Muscle of leg (tissue), 16 donors: ENCODE measurements at places on chromosomes 6 and 20. TPM values are rescaled to one million over a fixed set of nuclear protein-coding genes. Genes with fewer than 3 reads are reported as not detected.

MRAP2 gene
- 30.6 TPM for total RNA-seq

CMTR1 gene
- 32.5 TPM for total RNA-seq

UBD gene
- total RNA-seq: 0.31 TPM

OTOR gene
- 0.35 TPM for total RNA-seq

TCFL5 gene
- total RNA-seq: 9.7 TPM

TBC1D7 gene
- total RNA-seq: 15.6 TPM

MCCD1 gene
- not detected for total RNA-seq

ADAM33 gene
- total RNA-seq: 52.8 TPM

MYLK4 gene
- 7.6 TPM for total RNA-seq

DNAH8 gene
- total RNA-seq: 2.2 TPM

KIF6 gene
- 1.1 TPM for total RNA-seq

SUMO4 gene
- total RNA-seq: 2.2 TPM

EMILIN3 gene
- 46.1 TPM for total RNA-seq

DNA sequence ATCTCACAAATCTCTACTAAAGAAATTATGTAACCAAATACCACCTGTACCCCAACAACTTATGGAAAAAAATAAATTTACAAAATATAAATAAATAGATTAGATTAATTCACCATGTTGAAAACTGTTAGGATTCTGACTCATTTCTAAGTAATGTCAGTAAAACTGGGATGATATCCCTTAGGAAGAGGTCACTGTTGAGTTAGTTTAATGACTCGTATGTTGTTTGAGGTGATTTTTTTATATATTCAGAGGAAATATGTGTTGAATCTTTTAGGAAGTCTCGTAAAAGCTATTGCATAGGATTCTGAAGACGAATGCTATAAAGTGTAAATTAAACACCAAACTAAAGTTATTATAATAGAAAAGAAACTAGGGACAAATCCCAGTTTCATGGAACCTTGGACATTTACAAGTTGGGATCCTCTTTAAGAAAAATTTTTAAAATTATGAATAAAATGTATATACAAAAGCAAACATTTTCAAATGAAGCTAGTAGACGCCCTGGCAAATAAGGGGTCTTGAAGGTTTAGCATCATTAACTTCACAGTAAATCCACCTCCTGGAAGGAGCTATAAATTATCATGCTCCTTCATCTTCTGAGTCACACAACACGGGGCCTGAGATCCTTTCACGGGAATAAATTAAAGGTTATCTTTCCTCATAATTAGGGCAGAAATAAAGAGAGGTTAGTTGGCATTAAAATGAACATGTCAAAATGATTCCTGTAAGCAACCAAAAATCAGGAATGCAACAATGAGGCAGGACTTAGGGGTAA is 37.0 kb upstream of the POU3F2 start:
- H3K36me3 ChIP-seq: no peaks in the 10 kb centered on the region
- no peak for DNase-seq
- H3K4me3 ChIP-seq: no peak overlapping the region
- H3K27ac ChIP-seq: no peak overlapping the region

DNA sequence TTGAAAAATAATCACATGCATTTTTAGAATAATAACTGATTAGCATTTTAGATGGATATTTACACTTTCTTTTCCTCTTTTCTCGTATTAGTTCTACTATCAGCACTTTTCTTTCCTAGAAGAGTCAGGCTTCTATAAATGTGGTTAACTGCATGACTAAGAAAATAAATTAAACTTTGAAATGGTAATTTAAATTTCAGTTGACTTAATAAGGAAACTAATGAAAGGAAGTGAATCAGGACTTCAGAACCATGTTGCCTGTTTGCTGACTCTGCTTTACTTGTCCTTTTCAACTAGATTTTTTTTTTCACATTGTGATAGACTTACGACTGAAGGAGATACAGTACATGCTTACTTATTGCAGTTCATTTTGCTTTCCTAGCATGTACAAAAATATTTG is 1258.2 kb upstream of the EYS start:
- DNase-seq: no peak
- no peaks in the 10 kb centered on the region for H3K4me1 ChIP-seq
- H3K27me3 ChIP-seq: no peaks in the 10 kb centered on the region
- no peaks in the 10 kb centered on the region for H3K36me3 ChIP-seq
- no peak overlapping the region for H3K4me3 ChIP-seq
- no peak overlapping the region for H3K27ac ChIP-seq

DNA sequence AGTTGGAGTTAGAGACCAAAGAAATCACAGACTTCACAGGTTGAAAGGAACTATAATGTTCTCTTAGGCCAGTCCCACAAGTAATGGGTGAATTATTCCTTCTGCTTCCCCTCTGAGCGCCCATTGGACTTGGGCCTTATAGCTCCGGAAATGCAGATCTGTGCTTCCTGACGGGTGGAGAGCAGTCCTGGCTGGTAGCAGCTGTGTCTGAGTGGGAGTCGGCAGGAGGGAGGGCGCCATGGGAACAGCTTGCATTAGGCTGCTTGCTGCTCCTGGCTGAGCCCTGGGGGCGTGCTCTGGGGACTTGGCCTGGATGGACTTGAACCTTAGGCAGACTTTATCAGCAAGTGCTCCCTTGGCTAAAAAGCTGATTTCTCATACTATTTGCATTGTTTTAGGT is 18.4 kb upstream of the NUP153 start:
- H3K36me3 ChIP-seq: no peaks in the 10 kb centered on the region
- H3K27ac ChIP-seq: no peak overlapping the region
- peak; percentile 70 for DNase-seq
- no peak overlapping the region for H3K4me3 ChIP-seq
- peaks cover 6% of the 10 kb centered on the region for H3K4me1 ChIP-seq

GRCh38 chr6:37233541-37233940 is 24.0 kb upstream of the TBC1D22B start:
- no peaks in the 10 kb centered on the region for H3K36me3 ChIP-seq
- H3K27me3 ChIP-seq: no peaks in the 10 kb centered on the region
- H3K27ac ChIP-seq: no peak overlapping the region
- no peak for DNase-seq

- no peaks in the 10 kb centered on the region for H3K36me3 ChIP-seq
- H3K27ac ChIP-seq: no peak overlapping the region
- no peaks in the 10 kb centered on the region for H3K4me1 ChIP-seq
- no peak overlapping the region for H3K4me3 ChIP-seq
- no peaks in the 10 kb centered on the region for H3K27me3 ChIP-seq
Observed at GRCh38 chr6:134026597-134026996, 25.8 kb downstream of the SLC2A12 start.

GRCh38 chr20:32731882-32732266 is 11.4 kb downstream of the COMMD7 start:
- peaks cover 6% of the 10 kb centered on the region for H3K4me1 ChIP-seq
- H3K36me3 ChIP-seq: peaks cover 7% of the 10 kb centered on the region
- H3K27ac ChIP-seq: no peak overlapping the region
- no peaks in the 10 kb centered on the region for H3K27me3 ChIP-seq
- DNase-seq: no peak

DNA sequence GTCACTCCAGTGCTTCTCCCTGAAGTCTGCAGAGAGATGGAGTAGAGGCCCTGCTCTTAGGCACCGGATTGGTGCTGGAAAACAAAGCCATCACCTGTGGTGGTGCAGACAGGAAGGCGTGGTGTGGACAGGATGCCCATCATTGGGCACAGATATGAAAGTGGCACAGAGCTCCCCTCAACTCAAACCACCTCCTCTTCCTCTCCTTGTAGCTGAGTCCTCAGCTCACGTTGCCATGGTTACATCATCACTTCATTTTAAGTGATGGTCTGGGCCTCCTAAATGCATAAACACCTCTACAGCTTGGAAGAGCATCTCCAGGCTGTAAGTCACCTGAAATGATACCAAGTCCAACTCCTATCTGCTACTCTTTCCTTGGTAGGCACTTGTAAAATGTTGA is 8.0 kb upstream of the RTF2 start:
- H3K4me1 ChIP-seq: peaks cover 6% of the 10 kb centered on the region
- peaks cover 2% of the 10 kb centered on the region for H3K36me3 ChIP-seq
- H3K27ac ChIP-seq: no peak overlapping the region
- no peaks in the 10 kb centered on the region for H3K27me3 ChIP-seq

DNA sequence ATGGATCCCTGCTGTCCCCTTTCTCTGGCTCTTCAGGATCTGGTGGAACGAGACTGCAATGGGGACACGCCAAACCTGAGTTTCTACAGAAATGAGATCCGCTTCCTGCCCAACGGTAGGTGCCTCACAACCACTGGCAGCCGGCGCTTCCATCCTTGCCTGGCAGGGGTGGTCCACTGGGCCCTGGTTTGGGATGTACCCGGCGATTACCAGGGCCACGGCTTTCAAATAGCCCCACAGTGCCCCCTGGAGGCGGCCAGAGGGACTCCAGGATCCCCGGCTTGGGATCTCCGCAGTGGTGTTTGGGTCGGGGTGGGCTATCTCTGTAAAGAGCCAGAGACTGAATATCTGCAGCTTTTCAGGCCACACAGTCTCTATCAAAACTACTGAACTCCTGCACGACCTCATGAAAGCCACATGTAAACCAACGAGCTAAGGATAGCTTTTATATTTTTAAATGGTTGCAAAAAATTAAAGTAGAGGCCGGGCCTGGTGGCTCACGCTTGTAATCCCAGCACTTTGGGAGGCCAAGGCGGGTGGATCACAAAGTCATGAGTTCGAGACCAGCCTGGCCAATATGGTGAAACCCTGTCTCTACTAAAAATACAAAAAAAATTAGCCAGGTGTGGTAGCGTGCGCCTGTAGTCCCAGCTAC is 3.7 kb downstream of the OGFR start:
- H3K36me3 ChIP-seq: peaks cover 63% of the 10 kb centered on the region
- H3K4me3 ChIP-seq: no peak overlapping the region
- peaks cover 25% of the 10 kb centered on the region for H3K4me1 ChIP-seq
- peak; percentile 70 for DNase-seq

DNA sequence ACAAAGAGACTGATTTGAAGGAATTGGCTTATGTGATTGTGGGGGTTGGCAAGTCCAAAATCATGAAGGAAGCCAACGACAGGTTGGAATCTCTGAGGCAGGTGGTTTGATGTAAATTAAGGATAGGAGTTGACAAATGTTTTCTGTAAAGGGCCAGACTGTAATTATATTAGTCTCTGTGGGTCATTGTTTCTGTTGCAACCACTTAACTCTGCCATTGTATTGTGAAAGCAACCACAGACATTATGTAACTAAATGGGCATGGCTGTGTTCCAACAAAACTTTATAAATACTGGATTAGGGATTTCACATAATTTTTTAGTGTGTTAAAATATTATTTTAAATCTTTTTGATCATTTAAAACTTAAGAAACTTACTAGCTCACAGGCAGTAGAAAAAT is 199.2 kb upstream of the MYLIP start:
- H3K27me3 ChIP-seq: no peaks in the 10 kb centered on the region
- no peaks in the 10 kb centered on the region for H3K36me3 ChIP-seq
- no peak for DNase-seq
- no peak overlapping the region for H3K27ac ChIP-seq

DNA sequence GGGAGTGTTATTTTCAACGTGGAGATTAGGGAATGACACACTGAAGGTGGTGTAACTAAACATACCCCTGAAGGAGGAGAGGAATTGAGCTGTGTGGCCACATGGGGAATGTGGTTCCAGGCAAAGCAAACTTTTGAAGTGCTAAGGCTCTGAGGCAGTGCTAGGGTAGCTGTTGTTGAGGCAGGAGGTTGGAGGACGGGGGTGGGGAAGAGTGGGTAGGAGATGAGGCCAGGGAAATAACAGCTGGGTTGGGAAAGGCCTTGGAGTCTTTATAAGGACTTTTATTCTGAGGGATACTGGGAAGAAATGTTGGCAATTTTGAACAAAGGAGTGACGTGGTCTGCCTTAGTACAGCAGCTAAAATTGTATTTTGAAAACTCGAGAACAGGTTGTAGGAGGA is 13.0 kb downstream of the RPRD1B start:
- H3K4me1 ChIP-seq: peaks cover 7% of the 10 kb centered on the region
- no peak for DNase-seq
- H3K36me3 ChIP-seq: peaks cover 49% of the 10 kb centered on the region
- H3K4me3 ChIP-seq: no peak overlapping the region
- H3K27me3 ChIP-seq: no peaks in the 10 kb centered on the region

DNA sequence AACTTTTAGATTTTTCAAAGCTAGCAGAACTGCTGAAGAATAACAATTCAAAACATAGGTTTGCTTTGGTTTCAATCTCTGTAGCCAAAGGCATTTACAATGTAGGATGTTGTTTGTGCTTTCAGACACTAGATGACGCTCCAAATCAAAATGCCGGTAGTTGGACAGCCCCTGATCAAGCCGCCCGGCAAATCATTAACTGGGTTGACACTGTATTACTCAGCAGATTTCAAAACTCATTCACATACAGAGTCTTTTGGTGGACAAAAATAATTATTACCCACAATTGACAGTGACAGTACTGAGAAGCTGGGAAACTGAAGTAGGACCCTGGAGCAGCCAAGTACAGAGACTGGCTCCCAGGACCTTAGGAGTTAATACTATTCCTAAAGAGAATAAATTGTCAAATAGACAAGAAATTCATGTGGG is 21.3 kb upstream of the HFE start:
- H3K27me3 ChIP-seq: no peaks in the 10 kb centered on the region
- H3K36me3 ChIP-seq: no peaks in the 10 kb centered on the region
- no peak overlapping the region for H3K4me3 ChIP-seq
- DNase-seq: peak; percentile 85

DNA sequence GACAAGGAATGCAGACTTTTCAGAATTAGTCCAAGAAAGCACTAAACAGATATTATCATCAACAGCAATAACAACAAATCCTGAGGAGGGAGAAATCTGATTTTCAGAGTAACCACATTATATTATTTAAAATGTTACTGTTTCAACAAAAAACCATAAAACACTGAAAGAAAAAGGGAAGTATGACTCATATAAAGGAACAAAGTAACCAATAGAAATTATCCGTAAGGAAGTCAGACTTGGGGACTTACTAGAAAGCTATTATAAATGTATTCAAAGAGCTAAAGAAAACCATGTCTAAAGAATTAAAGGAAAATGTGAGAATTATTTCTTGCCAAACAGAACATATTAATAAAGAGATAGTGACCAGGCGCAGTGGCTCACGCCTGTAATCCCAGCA is 98.1 kb downstream of the MYLK4 start:
- no peaks in the 10 kb centered on the region for H3K36me3 ChIP-seq
- H3K27ac ChIP-seq: no peak overlapping the region
- DNase-seq: no peak
- no peaks in the 10 kb centered on the region for H3K27me3 ChIP-seq
- no peak overlapping the region for H3K4me3 ChIP-seq

DNA sequence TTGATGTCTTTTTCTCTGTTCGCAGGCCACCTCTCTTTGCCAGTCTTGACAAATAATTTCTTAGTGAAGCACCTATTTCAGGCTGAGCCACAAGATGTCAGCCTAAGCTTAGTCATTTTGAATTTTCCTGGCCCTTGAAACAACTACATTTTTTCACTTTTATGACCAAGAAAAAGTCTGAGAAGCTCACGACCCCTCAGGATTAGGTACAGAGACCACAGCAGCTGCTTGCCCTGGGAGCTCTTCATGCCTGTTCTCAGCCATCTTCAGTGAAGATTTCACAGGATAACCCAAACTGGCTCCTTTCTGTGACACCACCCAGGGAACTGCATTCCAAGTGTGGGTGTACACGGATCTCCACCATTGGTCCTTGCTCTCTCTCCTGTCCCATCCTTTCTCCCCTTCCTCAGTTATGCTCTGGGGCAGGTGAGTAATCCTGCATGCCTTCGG is 38.4 kb upstream of the SPTLC3 start:
- DNase-seq: peak; percentile 53
- H3K36me3 ChIP-seq: no peaks in the 10 kb centered on the region
- H3K27ac ChIP-seq: no peak overlapping the region
- H3K27me3 ChIP-seq: no peaks in the 10 kb centered on the region

GRCh38 chr20:48177058-48177457 is 391.8 kb upstream of the SULF2 start:
- no peak overlapping the region for H3K27ac ChIP-seq
- no peaks in the 10 kb centered on the region for H3K36me3 ChIP-seq
- no peaks in the 10 kb centered on the region for H3K4me1 ChIP-seq
- no peak for DNase-seq
- no peak overlapping the region for H3K4me3 ChIP-seq
- peaks cover 26% of the 10 kb centered on the region for H3K27me3 ChIP-seq
